ENCODE measurements at places on chromosomes 3 and 15.

DNA sequence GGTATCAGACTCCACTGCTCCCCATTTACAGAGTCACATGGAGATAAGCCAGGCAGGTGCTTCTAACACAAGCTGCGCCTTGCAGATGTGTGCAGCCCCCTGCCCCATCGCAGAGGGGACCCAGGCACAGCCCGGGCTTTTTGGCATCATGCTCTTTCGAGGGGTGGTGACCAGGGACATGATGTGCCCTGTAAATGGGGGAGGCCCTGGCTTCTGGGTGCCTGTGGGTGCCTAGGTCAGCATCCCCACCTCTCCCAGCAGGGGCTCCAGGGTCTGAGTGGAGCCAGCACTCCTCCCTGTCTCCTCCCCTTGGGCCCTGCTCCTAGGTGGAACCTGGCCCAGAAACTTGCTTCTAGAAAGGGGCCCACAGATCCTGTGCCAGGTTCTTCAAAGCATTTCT is 15.2 kb downstream of the TRPM1 start:
- no peak for ATAC-seq

- ATAC-seq = peak; percentile 36
Observed at GRCh38 chr3:145817870-145818483, 343.0 kb downstream of the PLOD2 start.

GRCh38 chr3:10530241-10530640 is 24.9 kb upstream of the ATP2B2 start:
- ATAC-seq = no peak

DNA sequence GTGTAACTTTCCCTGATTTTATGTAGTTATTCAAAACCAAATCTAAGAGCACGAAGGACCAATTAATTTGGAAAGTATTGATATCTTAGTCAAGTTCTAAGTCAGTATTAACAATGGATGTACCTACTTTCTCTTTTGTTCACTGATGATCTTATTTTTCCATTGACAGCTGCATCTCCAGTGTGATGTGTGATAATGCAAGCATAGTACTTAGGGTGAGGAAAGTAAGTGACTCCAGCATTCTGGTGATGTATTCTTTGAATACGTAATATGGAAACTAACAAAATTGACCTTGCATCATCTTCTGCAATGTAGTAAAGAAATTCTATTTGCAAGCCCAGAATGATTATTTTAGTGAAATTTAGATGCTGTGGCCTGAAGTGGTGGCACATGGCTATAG is 22.4 kb downstream of the FBXW12 start:
- no peak for ATAC-seq

- no peak for ATAC-seq
Observed at GRCh38 chr3:88220126-88220525, 70.4 kb downstream of the C3orf38 start.

- ATAC-seq = no peak
Observed at GRCh38 chr3:62587169-62587568, 213.8 kb upstream of the FEZF2 start.

DNA sequence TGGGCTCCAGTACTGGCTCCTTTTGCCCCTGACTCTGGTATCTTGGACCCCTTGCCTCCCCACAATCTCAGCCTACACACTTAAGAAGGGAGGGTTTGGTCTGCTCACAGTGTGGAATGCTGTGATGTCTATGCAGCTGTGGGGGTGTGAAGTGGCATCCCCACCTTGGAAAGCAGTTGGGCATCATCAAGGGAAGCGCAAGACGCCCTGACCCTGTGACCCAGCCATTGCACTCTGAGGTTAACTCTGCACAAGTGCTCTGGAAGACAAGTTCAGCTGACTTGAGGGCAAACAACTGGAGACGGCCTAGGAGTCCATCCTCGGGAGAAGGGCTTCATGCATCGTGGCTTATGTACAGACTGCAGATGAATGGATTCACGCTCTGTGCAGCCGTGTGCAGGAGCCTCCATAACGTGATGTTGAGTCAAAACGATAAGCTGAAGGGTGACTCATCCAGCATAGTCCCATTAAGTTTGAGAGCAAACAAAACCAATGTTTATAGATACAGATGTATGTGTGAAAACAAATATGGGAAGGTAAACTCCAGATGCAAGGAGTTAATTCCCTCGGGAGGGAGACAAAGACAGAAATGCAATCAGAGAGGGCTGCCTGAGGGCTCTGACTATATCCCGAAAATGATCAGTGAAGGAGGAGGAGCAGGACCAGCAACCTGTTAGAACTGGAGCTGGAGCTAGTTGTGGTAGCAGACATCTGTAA is 86.8 kb downstream of the LSM3 start:
- ATAC-seq = no peak

DNA sequence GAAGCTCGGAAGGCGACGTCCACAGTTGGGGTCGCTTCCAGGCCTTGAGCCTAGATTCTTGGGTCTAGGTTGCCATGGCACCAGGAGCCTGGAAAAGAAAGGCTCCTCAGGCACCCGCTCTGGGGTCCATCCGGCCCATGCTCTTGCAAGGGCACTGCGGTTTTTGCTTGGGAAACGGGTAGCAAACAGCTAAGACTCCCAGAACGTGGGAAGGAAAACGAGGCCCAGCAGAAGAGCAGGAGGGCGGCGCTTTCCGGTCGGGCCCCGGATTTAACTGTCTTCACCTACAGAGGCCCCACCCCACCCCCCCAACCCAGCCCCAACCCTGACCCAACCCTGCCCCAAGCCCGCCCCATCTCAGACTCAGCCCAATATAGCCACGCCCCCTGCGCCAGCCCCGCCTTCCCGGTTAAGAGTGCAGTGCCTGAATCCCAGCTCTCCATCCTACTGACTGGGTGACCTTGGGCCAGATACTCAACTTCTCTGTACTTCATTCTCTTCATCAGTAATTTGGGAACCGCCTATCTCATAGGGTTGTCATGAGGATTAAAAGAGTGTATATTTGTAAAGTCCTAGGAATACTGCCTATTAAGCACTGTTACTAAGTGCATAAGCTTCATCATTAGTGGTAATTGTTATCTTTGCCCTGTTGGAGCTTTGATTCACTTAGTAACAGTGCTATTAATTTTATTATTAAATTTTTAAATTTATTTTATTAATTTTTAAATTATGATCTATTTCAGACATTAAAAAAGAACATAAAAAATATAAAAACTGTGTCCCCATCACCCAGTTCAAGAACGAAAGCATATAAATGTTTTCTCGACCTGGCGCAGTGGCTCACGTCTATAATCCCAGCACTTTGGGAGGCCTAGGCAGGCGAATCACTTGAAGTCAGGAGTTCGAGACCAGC is 28.4 kb upstream of the SMAD6 start:
- no peak for ATAC-seq

- ATAC-seq = no peak
Observed at GRCh38 chr15:49412797-49413196, 10.2 kb upstream of the FGF7 start.
